ENCODE measurements at places on chromosomes 2 and 18. TPM values are rescaled to one million over a fixed set of nuclear protein-coding genes. Genes with fewer than 3 reads are reported as not detected.

Gene POTEI
- total RNA-seq: 0.92 TPM

GRCh38 chr2:236169151-236169721 lies 1.1 kb upstream of the GBX2 start:
- H3K27ac ChIP-seq: no peak overlapping the region
- peaks cover 9% of the 10 kb centered on the region for H3K4me1 ChIP-seq
- no peaks in the 10 kb centered on the region for H3K27me3 ChIP-seq
- H3K36me3 ChIP-seq: no peaks in the 10 kb centered on the region
- no peak for DNase-seq

GRCh38 chr2:162041485-162041884 lies 32.5 kb downstream of the DPP4 start:
- no peak overlapping the region for H3K27ac ChIP-seq
- no peaks in the 10 kb centered on the region for H3K36me3 ChIP-seq
- no peaks in the 10 kb centered on the region for H3K4me1 ChIP-seq
- DNase-seq: no peak
- H3K4me3 ChIP-seq: no peak overlapping the region
- no peaks in the 10 kb centered on the region for H3K27me3 ChIP-seq

Gene TUBB8B
- total RNA-seq: not detected

DNA sequence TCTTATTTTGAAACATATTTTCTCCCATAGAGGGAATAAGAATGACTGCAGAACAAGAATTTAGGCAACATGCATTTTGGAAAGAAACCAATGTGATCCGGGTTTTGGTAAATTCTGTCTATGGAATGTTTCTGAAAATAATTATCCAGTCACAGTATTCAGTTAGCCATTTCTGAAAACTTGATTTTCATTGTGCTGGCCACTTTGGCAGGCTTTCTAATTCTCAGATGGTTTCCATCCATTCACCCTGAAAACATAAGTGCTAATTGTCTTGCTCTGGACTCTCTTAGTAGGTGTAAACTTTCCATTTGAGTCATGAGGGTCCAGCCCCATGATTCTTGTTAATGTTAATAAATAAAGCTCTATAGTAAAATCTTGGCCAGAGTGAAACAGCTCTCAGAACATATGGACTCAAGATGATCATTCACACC lies 176.5 kb downstream of the RBM43 start:
- H3K27ac ChIP-seq: no peak overlapping the region
- no peak overlapping the region for H3K4me3 ChIP-seq
- DNase-seq: no peak
- H3K36me3 ChIP-seq: no peaks in the 10 kb centered on the region

Gene LIMS4
- 0.51 TPM for total RNA-seq

Gene CNTNAP5
- not detected for total RNA-seq

DNA sequence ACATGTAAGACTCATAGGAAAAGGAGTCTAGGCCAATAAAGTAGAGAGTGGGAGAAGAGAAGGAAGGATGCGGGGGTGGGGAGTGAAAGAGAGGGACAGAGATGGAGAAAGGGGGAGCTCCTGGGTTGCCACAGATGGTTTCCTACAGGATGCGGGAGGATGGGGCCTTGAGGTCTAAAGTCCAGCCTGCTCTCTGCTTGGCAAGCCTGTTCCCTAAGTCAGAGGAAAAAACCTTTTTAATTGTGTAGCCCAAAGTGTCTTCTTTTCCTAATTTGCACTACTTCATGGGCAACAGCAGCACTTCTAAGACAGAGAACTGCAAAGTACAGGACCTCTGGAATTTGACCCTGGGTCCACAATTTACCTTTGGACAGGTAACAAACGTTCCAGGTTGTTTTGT lies 1.4 kb upstream of the FAM110C start:
- peaks cover 2% of the 10 kb centered on the region for H3K36me3 ChIP-seq
- no peak overlapping the region for H3K27ac ChIP-seq
- no peak for DNase-seq
- H3K4me1 ChIP-seq: peaks cover 9% of the 10 kb centered on the region
- peaks cover 20% of the 10 kb centered on the region for H3K27me3 ChIP-seq
- H3K4me3 ChIP-seq: no peak overlapping the region

DNA sequence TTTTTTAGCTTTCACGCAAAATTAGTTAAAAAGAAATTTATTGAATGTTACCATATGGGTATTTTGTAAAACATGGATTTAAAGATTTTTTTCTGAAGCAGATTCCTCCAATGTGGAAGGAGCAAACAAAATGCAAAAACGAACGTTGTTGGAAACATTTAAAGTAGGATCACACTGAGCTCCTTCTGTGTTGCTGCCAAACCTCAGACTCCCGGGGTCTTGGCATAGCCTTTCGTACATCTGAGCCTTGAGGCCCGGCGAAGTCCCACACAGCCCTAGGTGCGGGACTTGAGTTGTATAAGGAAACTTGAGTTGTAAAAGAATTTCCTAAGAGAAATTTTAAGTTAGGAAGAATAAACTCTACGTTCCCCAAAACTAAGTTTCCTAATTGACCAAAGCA lies 52.0 kb upstream of the CD226 start:
- H3K4me1 ChIP-seq: no peaks in the 10 kb centered on the region
- no peak overlapping the region for H3K27ac ChIP-seq
- H3K27me3 ChIP-seq: no peaks in the 10 kb centered on the region
- H3K36me3 ChIP-seq: no peaks in the 10 kb centered on the region

- no peak for DNase-seq
- H3K27me3 ChIP-seq: no peaks in the 10 kb centered on the region
- H3K4me3 ChIP-seq: no peak overlapping the region
- no peak overlapping the region for H3K27ac ChIP-seq
These were observed 27.2 kb downstream of the ST6GAL2 start for GRCh38 chr2:106858810-106859209.

DNA sequence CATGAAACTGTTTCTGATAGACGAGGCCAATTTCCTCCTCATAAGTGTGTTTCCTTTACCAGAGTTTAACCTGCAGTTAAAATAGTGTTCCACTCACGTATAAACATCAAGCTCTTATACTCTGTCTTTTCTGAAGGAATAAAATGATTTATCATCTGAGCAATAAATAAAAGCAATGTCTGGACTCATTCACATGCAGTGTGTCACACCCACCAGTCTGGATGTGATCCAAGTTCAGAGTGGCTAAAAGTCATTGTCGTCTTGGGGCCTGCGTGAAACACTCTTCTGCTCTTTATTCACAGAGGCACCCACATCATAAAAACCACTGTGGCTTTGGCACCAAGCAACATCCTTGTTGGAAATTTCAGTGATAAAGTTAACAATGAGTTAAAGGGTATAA lies 19.5 kb upstream of the SLC9A4 start:
- no peak for DNase-seq
- H3K4me1 ChIP-seq: no peaks in the 10 kb centered on the region
- H3K36me3 ChIP-seq: no peaks in the 10 kb centered on the region
- H3K27me3 ChIP-seq: peaks cover 2% of the 10 kb centered on the region
- H3K4me3 ChIP-seq: no peak overlapping the region

Gene FAM161A
- total RNA-seq: 10.1 TPM

GRCh38 chr2:101386599-101387150 lies 628 bp downstream of the CREG2 start:
- H3K4me1 ChIP-seq: no peaks in the 10 kb centered on the region
- H3K27me3 ChIP-seq: peaks cover 30% of the 10 kb centered on the region
- DNase-seq: no peak
- no peaks in the 10 kb centered on the region for H3K36me3 ChIP-seq
- H3K4me3 ChIP-seq: peak overlapping the region; percentile 42

GRCh38 chr2:6679471-6679870 lies 186.2 kb downstream of the CMPK2 start:
- H3K4me3 ChIP-seq: no peak overlapping the region
- no peaks in the 10 kb centered on the region for H3K36me3 ChIP-seq
- no peaks in the 10 kb centered on the region for H3K4me1 ChIP-seq
- no peaks in the 10 kb centered on the region for H3K27me3 ChIP-seq
- H3K27ac ChIP-seq: no peak overlapping the region

DNA sequence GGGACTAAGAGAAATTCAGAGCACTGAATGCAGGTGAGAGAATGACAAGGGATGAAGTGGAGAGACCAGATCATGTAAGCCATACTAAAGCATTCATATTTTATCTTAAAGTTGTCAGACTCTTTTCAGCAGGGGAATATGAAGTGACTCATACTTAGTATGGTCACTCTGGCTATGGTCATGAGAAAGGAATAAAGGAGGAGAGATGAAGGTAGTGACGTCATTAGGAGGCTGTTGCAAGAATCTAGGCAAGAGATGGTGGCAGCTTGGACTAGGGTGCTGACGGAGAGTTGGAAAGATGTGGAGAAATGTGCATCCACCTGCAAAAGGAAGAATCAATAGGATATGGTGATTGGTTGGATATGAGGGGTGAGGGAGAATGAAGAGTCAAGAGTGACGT lies 203.2 kb upstream of the ACVR2A start:
- no peaks in the 10 kb centered on the region for H3K36me3 ChIP-seq
- no peak overlapping the region for H3K4me3 ChIP-seq
- DNase-seq: no peak
- H3K27me3 ChIP-seq: no peaks in the 10 kb centered on the region
- H3K4me1 ChIP-seq: no peaks in the 10 kb centered on the region

DNA sequence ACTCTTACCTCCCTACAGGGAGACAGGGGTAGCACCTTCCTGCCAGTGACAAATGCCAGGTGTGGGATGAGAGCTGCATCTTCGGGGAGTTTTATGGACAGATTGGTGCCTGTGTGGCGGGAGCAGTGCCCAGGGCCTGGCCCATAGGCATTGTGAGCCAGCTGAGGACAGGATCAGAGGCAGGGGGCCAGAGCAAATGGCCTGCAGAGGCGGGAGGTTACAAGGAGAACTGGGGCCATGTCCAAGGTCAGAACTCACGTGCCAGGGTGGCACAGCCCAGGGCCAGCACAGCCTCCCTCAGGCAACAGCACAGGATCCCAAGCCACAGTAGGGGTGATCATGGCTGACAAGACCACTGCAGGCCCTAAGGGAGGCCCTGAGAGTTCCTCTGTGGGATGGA lies 40.2 kb upstream of the MCFD2 start:
- H3K36me3 ChIP-seq: no peaks in the 10 kb centered on the region
- no peak for DNase-seq
- no peak overlapping the region for H3K27ac ChIP-seq
- no peak overlapping the region for H3K4me3 ChIP-seq

Gene ALLC
- total RNA-seq: not detected

Gene VPS4B
- 44.5 TPM for total RNA-seq

DNA sequence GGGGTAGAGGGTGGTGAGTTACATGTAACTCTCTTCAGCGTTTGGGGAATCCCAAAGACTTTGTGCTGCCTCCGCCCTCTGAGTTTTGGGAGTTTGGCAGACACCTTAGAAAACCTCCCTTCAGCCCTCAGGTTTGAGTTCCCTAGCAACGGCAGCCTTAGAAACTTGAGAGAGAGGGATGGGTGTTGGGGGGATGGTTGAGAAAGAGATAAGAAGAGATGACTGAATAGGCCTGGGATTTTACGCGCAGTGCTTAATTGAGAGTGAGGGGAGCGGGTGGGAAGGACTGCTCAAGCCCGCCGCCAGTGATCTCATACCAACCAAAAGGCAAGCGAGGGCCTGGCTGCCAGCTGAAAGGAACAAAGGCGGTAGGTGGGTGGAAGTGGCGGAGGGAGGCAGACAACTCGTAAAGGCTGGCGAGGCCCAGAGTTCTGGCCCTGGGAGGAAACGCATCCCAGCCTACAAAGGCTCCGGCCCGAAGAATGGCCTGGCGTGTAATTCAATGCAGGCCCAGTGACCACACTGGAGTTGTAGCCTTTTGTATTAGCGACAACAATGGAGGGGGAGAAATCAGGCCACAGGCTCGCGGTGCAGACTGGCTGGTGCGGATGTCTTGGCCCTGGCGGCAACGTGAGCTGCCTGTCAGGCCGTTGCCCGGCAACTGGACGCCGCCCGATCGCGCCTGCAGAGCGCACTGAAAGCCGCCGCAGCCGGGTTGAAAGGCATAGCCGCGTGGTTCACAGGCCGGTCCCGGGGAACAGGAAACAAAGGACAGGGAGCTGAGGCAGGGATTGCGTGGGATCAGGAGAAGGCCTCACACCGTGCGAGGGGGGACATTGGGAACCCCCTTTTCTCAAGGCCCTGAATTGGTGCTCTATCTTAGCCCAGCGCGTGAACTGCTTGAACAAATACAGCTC lies 39.9 kb upstream of the DARS1 start:
- H3K27ac ChIP-seq: no peak overlapping the region
- no peaks in the 10 kb centered on the region for H3K27me3 ChIP-seq
- DNase-seq: no peak
- no peaks in the 10 kb centered on the region for H3K36me3 ChIP-seq

Gene MERTK
- total RNA-seq: 14.5 TPM

DNA sequence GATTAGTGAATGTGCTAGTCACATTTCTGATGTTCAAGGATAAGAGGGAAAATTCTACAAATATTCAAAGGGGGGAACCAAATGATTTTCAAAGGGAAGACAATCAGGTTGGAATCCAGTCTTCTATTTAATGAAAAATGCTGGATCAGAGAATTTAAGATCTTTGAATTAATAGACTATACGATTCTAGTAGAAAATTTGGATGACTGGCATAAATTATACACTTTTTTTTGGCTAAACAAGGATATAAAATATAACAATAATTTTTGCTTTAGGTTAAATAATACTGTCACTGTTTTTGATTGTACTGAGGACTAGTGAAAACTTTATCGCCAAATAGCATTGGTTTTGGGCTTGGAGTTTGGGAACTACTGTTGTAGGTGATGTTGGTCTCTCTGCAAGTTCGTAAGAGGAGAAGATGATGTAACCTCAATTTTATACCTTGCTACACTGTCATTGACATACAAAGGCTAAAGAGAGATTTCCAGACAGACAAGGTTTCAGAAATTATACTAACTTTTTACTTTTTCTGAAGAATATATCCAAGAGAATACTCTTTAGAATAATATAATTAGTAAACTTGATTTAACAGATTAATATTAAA lies 51.3 kb downstream of the NCOA1 start:
- H3K27me3 ChIP-seq: no peaks in the 10 kb centered on the region
- no peaks in the 10 kb centered on the region for H3K4me1 ChIP-seq
- no peak overlapping the region for H3K27ac ChIP-seq
- no peaks in the 10 kb centered on the region for H3K36me3 ChIP-seq
- DNase-seq: no peak

Gene DAW1
- total RNA-seq: 0.26 TPM

GRCh38 chr2:155070489-155070888 lies 372.0 kb downstream of the KCNJ3 start:
- H3K27me3 ChIP-seq: no peaks in the 10 kb centered on the region
- no peak overlapping the region for H3K27ac ChIP-seq
- H3K4me1 ChIP-seq: no peaks in the 10 kb centered on the region
- no peaks in the 10 kb centered on the region for H3K36me3 ChIP-seq

Gene IL18R1
- 0.08 TPM for total RNA-seq

GRCh38 chr2:137865954-137866540 lies 98.2 kb upstream of the HNMT start:
- no peaks in the 10 kb centered on the region for H3K27me3 ChIP-seq
- H3K4me3 ChIP-seq: no peak overlapping the region
- no peak overlapping the region for H3K27ac ChIP-seq
- no peaks in the 10 kb centered on the region for H3K4me1 ChIP-seq
- DNase-seq: peak; percentile 27

GRCh38 chr2:58645017-58645416 lies 403.9 kb upstream of the FANCL start:
- no peaks in the 10 kb centered on the region for H3K4me1 ChIP-seq
- no peak for DNase-seq
- no peaks in the 10 kb centered on the region for H3K27me3 ChIP-seq
- no peaks in the 10 kb centered on the region for H3K36me3 ChIP-seq
- no peak overlapping the region for H3K27ac ChIP-seq
- H3K4me3 ChIP-seq: no peak overlapping the region

Gene HAAO
- total RNA-seq: 0.74 TPM

Gene IER3IP1
- total RNA-seq: 8.5 TPM

Gene IL1RL1
- 0.15 TPM for total RNA-seq

Gene G6PC2
- total RNA-seq: not detected
